Activated naive CD4-positive, alpha-beta T cell (primary cell): ENCODE measurements at places on chromosomes 2 and 18.

GRCh38 chr2:23488584-23488983 lies 103.6 kb downstream of the KLHL29 start:
- no peak for DNase-seq

GRCh38 chr2:3126911-3127621 lies 250.6 kb downstream of the EIPR1 start:
- no peak for DNase-seq

DNA sequence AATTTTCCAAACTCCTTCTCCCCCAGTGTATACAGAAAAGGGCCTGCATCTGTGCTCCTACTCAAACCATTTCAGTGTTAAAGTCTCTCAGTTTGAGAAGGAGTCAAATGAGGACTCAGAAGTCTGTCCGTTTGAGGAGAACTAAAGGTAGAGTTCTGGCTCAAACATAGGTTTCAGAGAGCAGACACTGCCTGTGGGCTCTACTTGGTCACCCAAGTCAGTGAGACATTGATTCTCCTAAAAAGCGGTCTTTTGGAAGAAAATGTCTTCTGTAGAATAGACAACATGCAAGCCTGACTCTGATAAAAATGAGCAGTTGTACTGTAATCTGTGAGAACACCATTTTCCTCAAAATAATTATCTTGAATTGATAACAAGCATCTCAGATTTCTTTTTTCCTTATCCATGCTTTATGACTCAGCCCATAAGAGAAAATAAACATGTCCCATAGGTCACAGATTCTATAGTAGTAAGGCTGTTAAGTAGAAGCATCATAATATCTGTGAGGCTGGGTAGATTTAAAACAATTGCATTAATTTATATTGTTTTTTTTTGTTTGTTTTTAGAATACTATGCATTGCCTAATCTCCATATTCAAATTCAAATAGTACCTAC lies 82.8 kb downstream of the ASXL3 start:
- no peak for DNase-seq

- DNase-seq = no peak
Observed at GRCh38 chr2:55887901-55888624, 35.5 kb downstream of the EFEMP1 start.
